ENCODE measurements at places on chromosomes 5 and 9.

DNA sequence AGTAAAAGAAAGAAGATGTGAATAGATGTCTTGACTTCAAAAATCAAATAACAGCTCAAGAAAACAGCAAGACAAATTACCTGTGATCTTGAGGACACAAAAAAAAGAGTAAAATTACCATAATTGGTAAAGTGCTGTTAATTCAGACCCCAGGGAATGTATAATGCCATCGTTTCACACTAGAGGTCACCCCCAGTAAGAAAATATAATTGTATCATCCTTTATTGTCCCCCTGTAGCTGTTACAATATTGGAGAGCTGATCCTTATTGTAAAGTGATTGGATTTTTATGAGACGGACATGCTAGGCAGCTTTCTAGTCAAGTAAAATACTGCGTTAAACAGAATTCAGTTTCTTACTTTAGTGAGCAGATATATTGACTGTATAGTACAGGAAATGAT, 377.0 kb downstream of the TLE1 start:
- no peak for DNase-seq

DNA sequence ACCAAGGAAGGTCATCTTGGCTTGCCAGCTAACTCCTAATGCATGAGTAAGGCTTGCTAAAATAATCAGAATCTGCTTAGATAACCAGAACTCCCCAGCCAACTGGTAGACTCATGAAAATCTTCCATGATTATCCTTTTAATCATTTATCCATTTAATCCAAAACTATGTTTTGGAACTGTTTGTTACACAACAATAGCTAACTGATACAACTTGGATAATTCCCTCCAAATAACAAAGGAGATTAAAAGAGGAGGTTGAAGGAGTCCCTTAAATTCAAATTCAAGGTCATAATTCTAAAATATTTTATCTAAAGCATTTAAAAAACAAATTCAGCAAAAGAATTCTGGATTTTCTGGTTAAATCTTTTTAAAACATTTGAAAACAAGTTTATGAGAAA, 222.1 kb downstream of the DEPDC1B start:
- no peak for DNase-seq

DNA sequence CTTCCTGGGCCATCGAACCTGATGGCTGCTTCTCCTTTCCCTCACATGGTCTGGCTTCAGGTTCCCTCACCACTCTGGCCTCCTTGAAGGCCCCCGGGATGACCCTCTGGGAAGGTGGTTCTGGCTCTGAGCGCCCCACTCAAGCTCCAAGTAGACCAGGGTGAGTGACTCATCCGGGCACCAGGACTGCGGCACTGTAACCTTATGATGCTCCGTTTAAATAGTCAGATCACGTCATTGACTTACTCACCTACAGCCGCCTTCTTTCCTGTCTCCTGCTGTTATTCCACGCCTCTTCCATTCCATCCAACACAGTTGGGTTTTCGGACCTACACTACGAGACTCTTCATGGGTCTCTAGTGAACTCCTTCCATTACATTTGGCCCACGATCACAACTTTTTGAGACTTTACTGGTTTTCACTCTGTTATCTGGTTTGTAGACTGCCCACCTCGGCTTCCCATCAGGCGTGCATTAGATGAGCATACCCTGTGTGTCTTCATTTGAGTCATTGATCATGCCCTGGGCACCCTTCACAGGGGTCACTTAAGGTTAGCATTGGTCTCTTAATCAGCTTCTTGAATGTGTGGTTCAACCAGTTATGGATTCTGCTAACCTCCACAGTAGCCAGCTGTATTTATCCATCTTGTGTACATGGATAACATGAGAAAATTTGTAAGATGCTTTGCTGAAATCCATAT, 138.8 kb upstream of the LMX1B start:
- no peak for DNase-seq

GRCh38 chr9:2802494-2802921, 41.4 kb downstream of the PUM3 start:
- no peak for DNase-seq

Data from hindlimb muscle (tissue), 1 donor.